ENCODE measurements at places on chromosomes 11 and 22.

- peak; percentile 42 for DNase-seq
Observed at GRCh38 chr11:72568861-72569260, 105.4 kb downstream of the PDE2A start.

GRCh38 chr11:61110255-61111049 lies 8.2 kb downstream of the CD5 start:
- no peak for DNase-seq

DNA sequence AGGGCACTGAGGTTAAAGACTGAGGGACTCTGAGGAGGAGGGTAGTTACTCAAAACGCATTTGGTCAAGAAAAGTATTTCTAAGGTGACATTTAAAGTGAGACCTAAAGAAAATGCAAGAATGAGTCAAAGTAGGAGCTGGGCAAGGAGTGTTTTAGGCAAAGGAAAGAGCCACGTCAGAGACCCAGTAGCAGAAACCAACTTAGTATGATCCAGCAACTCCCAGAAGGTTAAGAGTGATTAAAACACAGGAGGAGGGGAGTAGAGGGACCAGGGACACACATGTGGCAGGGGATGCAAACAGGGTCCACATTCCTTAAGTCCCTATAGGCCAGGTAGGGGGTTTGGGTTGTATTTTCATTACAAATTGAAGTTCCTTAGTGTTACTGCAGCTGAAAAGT lies 24.3 kb upstream of the CCDC34 start:
- DNase-seq, result no peak

GRCh38 chr11:121838571-121838970 lies 277.4 kb downstream of the BLID start:
- DNase-seq, result no peak

DNA sequence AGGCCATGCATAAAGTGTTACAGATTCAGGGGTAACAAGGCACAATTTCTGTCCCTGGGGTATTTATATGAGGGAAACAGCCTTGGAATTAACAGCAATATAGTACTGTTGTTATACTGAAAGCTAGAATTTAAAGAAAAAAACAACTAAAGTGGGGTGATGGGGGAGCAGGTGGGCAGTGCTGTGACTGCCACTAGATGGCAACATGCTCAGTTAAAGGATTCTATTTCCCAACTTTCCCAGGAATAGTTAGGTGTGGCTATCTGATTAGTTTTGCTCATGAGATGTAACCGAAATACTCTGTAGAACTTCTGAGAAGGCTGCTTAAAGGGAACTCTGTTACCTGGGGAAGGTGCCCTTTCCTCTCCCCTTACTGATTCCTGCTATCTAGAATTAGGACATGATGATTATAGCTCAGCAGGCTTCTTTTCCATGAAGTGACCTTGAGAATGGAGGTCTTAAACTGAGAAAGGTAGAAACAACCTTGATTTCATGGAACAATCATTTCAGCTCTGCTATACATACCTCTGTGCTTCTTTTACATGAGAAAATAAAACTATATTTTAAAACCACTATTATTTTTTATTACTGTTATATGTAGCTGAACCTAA lies 102.6 kb downstream of the RELT start:
- peak; percentile 68 for DNase-seq

DNA sequence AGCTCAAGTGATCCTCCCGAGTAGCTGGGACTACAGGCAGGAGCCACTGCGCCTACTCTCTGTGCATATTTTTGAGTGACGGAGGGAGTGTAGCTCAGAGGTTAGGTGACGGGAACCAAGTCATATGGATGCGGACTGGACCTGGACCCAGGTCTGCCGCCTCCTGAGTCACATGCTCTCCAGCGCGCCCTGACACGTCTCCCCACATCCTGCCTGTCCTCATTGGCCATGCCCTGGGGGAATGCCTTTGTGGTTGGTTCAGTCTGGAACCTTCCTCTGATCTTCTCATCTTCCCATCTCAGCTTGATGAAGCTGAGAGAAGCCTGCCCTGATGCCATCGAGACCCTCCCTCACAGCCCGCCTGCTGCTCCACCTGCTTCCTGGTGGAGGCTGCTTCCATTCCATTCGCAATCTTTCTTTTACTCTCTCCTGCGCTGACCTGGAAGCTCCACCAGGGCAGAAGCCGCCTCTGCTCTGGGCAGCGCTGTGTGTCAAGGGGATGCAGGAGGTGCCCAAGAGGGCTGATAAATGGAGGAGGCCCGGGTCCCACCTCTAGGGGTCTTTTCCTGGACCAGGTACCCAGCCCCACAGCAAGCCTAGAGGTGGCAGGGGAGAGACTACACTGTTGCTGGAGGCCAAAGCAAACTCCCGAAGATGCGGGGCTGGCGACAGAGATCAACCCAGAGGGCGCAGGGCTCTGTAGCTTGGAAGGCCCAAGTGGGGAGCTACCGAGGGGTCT lies 13.9 kb upstream of the BAIAP2L2 start:
- DNase-seq, result no peak

DNA sequence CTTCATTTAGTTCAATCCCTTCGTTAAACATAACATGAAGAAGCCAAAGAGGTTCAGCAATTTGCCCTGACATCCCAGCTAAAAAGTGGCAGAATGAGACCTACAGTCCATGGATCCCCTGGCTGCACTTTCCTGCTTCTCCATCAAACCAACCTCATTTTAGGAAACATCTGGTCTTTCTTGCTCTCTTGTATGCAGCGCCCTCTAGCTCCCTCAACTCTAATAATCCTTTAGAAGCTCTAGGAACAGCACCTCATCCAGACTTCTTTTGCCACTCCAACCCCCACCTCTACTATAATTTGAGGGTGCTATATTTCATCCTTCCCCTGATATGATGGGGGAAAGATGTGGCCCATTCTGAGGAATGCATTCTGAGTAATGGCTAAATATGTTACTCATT lies 7.4 kb downstream of the CNTF start:
- DNase-seq, result peak; percentile 23

DNA sequence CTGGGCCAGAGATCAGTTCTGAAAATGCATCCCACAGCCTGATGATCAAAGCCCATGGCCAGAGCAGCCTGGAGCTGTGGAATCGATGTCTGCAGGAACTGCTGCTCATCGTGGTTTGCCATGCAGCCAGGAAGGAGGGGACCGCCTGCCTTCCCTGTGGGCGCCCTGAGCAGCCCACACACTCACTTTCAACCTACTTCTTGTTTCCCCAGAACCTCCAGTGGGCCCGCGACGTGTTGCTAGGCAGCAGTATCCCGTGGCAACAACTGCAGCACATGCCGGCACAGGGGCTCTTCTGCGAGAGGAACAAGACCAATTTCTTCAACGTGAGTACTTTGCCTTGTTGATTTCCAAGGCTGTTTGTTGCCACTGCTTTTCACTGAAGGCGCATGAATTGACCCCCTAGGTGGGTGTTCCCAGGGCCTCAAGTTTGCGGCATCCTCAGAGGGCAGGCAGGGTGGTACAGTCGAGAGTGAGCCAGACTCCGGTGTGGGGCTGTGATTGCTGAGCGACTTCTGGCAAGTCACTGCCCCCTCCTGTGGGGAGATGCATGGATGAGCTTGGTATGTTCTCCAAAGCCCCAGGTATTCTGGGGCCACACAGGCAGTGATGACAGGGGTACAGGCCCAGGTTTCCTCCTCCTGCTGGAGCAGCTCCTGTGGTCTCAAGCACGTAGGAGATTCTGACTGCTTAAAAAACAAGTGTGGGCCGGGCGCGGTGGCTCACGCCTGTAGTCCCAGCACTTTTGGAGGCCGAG lies 47.0 kb upstream of the SUSD2 start:
- DNase-seq, result no peak

DNA sequence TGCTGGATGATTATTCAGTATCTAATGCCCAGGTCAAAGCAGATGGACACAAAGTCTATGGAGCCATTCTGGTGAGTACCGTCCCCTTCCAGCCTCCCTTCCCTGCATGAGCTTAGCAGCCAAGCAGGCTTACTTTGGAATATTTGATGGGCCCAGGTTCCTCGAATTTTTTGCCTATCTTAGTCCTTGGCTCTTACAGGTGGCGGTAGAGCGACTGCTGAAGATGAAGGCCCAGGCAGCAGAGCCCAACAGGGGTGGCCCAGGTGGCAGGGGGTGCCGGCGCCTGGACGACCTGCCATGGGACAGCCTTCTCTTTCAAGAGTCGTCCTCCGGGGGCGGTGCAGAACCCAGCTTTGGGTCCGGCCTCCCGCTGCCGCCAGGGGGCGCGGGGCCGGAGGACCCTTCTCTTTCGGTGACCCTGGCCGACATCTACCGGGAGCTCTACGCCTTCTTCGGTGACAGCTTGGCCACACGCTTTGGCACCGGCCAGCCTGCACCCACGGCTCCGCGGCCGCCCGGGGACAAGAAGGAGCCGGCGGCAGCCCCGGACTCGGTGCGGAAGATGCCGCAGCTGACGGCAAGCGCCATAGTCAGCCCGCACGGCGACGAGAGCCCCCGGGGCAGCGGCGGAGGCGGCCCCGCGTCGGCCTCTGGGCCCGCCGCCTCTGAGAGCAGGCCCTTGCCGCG lies 741 bp upstream of the TMEM179B start:
- peak; percentile 63 for DNase-seq

DNA sequence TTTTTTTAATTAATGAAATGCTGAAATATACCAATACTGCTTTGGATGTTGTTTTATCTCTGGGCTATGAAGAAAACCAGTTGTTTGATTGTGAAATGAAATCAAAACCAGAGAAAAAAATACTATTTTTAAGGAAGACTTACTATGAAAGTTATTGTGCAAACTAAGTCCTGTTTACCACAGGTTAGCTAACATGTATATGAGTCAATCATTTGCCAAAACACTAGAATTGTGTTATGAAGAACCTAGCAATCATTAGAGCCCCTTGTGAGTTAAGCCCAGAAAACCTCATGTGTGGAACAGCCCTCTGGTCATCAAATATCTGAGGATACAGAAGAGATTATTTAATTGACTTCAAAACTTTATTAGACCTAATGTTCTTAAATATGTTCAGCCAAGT lies 83.7 kb downstream of the FAT3 start:
- no peak for DNase-seq

DNA sequence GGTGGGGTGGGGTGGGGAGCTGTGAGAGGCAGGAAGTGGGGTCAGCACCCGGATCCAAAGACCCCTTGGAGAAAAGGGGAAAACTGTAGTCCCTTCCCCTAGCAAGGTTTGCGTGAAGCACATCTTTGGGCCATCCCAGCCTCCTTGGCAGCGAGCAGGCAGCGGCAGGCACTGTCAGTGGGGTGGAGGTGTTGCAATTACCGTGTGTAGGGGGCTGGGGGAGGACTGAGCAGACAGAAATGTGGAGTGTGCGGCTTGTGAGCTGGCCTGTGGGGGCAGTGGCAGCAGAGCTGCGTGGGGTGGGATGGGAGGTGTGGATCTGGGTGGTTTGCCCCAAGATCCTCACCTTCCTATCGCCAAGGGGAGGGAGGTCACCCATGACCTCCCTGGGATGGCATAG lies 16.4 kb downstream of the DAGLA start:
- no peak for DNase-seq

- DNase-seq, result peak; percentile 8
Observed at GRCh38 chr11:132639986-132640385, 892.3 kb downstream of the OPCML start.

DNA sequence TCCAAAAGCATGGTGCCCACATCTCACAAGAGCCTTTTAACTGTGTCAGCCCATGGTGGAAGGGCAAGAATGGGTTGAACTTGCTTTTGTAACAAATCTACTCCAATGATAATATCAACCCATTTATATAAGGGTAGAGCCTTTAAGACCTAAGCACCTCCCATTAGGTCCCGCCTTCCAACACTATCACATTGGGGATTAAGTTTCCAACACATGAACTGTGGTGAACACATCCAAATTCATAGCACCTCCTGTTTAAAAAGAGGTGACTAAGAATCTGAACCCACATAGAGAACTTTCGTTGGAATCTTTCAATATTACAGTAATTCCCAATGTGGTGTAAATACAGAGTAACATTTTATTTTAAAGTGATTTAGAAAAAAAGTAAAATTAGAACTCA lies 9.2 kb upstream of the CNTF start:
- no peak for DNase-seq

GRCh38 chr11:83493917-83494316 lies 207.8 kb upstream of the CCDC90B start:
- DNase-seq, result no peak

GRCh38 chr22:41576877-41577276 lies 12.8 kb downstream of the PMM1 start:
- peak; percentile 16 for DNase-seq

DNA sequence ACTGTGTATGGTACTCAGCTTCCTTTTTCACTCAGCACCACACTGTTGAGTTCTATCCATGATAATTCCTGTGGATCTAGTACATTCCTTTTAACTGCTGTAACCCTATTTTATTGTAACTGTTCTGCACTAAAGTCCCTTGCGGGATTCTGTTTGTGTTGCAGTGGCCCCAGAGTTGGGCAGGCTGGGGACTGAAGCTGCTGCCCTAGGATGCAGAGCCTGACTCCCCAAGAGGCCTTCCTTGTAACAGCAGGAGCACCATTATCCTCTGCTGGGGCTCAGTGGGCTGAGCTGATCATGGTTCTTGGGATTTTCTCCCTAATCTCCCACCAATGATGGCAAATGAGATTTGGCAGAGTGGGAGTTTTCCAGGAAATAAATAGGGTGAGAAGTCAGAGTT lies 77.7 kb downstream of the CABIN1 start:
- no peak for DNase-seq

DNA sequence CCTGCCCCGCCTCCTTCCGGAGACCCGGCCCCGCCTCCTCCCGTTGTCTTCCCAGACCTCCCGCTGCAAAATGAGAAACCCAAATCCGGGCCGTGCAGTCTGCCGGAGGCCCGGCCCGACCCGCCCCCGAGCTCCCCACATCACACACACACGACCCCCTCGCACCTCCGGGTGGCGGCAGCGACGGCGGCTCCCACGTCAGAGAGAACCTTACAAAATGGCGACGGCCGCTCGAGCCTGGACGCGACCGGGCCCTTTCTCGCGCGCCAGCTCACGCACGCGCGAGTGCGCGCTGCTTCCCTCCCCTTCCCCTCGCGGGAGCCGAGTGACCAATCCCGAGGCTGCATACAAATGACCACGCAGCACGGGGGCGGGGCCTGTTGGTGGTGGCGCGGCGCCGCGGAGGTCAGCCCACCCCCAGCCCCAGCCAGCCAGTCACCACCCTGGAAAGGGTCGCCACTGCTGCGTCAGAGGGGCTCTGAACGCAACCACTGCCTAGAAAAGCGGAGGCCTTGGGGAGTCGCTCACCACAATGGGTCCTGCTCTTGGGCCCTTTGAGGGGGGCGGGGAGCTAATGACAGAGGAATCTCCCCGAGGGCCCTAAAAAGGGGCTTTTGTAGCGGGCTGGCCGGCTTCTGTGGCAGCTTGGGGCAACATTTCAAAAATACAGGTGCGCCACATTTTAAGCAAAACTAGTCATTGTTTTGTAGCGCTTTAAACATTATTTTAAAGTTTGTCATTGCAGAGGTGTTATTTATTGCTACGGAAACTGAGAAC lies at the start of gene RBM4B:
Gene RBM4B (minus strand): TSS at position 289 of the 777 bp plus-strand sequence. CDS start 808 bp downstream, outside the sequence.
- peak; percentile 88 for DNase-seq

GRCh38 chr11:70029861-70030380 lies 48.2 kb upstream of the ANO1 start:
- no peak for DNase-seq

- peak; percentile 98 for DNase-seq
Observed at GRCh38 chr11:46248289-46249102, 29.0 kb upstream of the CREB3L1 start.

- peak; percentile 53 for DNase-seq
Observed at GRCh38 chr11:64814712-64815187, 4.4 kb upstream of the MEN1 start.

Data from A172 (cell line).